ENCODE measurements at places on chromosomes 7 and 10.
A peak's percentile ranks its signal among the peaks of the same experiment; 100 is the strongest.

DNA sequence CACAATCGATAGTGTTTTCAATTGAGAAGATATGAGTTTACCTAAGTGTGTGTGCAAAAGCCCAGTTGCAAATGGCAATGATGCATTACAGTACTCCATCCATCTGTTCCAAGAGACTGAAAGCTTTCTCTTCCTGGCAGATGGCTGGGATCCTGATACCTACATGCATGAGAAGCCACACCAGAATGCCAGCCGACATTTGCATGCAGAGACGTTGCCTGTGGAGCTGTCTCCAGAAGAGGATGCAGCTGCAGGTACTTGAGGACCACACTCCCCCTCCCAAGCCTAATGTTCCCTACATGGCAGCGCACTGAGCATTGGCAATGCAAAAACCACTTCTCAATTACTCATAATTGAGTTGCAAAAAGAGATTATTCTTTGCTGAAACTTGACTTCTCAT, 332.1 kb downstream of the WDR11 start:
- no peak for DNase-seq

GRCh38 chr7:91264924-91265681, 870 bp downstream of the FZD1 start:
- DNase-seq = peak; percentile 92

- DNase-seq = no peak
Measured at GRCh38 chr7:20738518-20739481, 47.9 kb downstream of the SP8 start.

GRCh38 chr10:90197766-90198165, 496.4 kb downstream of the KIF20B start:
- DNase-seq = no peak

- no peak for DNase-seq
Measured at GRCh38 chr10:78696791-78697395, 371.9 kb upstream of the ZMIZ1 start.

DNA sequence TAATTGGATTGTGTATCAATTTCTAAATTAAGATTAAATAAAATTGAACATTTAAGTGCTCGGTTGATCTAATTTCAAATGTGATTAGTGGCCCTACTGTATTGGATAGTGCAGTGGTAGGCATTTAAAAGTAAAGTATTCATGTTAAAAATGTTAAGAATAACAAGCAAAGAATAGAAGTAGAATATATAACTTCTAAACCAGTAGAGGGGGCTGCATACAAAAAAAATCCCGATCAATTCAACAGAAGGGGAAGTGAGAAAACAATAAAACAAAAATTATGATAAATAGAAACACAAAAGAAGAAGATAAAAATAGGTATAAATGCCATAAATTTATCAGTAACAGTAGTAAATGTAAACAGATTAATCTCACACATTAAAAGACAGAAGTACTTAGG, 24.9 kb upstream of the WDFY4 start:
- no peak for DNase-seq

DNA sequence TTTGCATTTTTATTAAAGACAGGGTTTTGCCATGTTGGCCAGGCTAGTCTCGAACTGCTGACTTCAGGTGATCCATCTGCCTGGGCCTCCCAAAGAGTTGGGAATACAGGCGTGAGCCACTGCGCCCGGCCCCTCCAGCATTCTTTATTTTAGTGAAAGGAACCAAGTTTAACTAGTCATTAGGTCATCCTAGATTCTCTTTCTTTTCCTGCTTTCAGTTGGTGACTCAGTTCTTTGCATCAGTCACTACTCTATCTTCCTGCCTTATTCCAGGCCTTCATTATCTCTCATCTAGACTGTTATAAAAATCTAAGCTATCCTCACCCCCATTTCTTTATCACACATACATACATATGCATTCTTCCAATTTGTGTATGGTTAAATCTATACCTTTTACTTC, 63.7 kb downstream of the PRSS58 start:
- no peak for DNase-seq

All from upper lobe of left lung (tissue), 6 donors.